ENCODE measurements at places on chromosomes 12 and 14.
A peak's percentile ranks its signal among the peaks of the same experiment; 100 is the strongest.

GRCh38 chr14:50520947-50521815, 11.2 kb downstream of the MAP4K5 start:
- peak; percentile 33 for DNase-seq

- DNase-seq, result no peak
These were observed 32.6 kb downstream of the ACTN1 start for GRCh38 chr14:68946489-68946822.

DNA sequence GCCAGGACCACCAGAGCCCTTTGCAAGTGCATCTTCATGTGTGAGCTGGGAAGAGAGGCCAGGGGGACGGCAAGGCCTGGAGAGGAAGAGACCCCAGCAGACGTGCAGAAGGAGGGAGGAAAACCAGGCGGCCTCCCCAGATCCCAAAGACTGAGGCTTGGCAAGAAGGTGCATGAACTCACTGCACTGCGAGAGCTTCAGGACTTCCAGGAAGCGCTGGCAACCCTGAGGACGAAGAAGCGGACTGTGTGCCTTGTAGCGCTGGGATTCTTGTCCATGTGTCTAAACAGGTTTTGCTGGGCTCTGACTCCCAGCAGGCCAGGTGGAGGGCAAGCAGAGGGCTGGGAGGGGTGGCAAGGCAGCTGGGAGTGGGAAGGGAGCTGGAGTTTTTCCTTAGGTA, 939 bp downstream of the TGFB3 start:
- DNase-seq, result no peak

DNA sequence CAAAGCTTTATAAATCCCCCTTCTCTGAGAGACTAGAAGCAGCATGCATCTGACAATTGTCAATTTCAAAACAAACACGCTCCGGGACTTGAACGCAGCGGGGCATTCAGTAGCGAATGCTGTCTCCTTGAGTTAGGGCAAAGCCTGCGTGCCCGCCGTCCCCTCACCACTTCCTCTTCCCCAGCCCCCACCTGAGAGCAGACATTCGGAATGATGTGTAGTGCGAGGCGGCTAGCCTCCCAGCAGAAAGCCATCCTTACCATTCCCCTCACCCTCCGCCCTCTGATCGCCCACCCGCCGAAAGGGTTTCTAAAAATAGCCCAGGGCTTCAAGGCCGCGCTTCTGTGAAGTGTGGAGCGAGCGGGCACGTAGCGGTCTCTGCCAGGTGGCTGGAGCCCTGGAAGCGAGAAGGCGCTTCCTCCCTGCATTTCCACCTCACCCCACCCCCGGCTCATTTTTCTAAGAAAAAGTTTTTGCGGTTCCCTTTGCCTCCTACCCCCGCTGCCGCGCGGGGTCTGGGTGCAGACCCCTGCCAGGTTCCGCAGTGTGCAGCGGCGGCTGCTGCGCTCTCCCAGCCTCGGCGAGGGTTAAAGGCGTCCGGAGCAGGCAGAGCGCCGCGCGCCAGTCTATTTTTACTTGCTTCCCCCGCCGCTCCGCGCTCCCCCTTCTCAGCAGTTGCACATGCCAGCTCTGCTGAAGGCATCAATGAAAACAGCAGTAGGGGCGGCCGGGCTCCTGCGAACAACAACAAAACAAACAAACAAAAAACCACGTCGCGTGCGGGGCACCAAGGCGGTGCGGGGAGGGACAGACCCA, 2.2 kb downstream of the PRMT8 start:
- DNase-seq, result no peak

DNA sequence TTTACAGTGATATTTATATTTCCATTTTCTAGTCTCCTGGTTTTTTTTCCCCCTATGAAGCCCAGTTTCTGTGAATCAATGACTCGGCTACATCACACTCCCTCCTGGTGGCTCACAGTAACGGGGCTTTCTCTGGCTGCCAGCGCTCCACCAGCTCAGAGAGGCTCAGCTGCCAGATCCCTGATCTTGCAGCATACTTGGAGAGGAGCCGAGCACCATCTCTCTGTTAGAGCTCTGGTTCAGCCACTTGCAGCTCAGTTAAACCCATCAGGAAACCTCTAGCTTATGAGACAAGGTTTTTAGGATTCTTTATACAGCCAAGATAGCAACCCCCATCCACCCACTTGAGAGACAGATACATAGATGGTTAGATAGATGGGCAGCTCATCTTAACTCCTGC, 74.6 kb downstream of the CIT start:
- DNase-seq, result no peak

- no peak for DNase-seq
These were observed 30.6 kb downstream of the ATF7IP start for GRCh38 chr12:14396071-14396470.

DNA sequence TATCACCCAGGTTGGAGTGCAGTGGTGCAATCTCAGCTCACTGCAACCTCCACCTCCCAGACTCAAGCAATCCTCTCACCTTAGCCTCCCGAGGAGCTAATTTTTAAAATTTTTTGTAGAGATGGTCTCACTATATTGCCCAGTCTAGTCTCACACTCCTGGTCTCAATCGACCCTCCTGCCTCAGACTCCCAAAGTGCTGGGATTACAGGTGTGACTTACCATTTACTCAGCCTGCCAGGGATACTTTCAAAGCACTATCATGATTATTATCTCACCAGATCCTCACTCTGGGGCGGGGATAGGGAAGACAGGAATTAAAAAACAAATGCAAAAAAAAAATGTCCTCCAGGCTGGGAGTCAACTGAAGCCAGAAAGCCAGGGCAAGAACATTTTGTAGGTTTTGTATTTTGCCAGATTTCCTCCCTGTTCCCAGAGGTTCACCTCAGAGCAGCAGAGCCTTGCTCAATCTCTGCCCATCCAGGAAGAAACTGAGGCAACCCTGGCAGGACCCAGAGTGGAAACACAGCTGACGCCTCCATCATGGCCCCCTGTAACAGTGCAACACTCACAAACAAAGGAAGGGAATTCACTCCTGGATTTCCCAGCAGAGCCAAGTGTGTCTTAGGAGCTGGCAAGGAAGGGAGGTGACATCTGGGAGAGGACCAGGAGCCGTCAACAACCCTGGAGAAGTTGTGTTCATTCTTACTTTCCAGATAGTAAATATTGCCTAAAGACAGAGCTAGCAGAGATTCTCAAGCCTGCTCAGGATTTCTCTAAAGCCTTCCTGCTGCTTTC, 73.9 kb downstream of the IRF2BPL start:
- DNase-seq, result no peak

Data from stimulated activated CD4-positive, alpha-beta T cell treated with anti-CD3 and anti-CD28 coated beads, Interleukin-1b, Interleukin-23, amount 100 ng/mL, for 4 hours (primary cell).